ENCODE measurements at places on chromosomes 12 and 14.

DNA sequence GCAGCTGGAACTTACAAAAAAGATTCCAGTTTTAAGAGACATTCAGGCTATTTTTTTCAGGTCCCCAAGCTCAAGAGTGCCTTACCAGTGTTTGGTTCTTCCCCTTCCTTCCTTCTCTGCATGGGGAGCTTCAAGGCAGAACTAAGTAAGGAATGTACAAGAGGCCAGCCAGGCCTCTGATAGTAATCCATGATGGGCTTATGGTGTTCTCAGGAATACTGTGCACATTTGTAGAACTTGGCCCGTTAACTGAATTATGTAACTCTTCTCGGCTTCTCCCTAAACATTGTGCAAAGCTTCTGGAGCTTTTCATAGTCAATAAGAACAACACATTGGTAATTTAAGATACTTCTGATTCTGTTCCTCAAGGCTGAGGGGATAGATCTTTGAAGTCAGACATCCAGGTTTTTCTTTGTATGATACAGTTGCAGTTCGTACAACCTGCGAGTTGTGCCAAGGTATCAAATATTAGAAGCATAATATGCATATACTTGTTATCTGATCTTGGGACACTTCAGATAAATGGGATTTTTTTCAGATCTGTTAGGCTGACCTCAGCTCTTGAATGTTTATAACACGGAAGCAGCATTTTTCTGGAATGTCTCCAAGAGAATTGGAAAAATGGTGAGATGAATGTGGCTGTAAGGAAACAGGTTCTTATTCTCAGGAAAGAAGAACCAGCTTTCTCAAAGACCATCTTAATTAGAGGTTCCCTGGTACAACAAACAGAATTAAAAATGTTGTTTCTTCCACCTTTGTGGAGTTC, 148.6 kb downstream of the ANO4 start:
- no peak for DNase-seq

GRCh38 chr12:65592416-65592815, 231.9 kb upstream of the HMGA2 start:
- DNase-seq = no peak

DNA sequence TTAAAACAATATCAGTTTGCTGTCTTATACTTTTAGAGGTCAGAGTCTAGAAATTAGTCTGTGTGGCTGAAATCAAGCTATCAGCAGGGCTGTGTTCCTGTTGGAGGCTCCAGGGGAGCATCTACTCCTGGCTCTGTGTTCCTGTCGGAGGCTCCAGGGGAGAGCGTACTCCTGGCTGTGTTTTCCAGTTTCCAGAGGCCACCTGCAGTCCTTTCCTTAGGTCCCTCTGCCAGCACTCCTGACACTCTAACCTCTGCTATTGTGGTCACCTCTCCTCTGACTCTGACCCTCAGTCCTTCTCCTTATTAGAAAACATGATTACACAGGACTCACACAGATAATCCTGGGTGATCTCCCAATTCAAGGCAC, 1140.7 kb upstream of the TMEM132C start:
- no peak for DNase-seq

- no peak for DNase-seq
Measured at GRCh38 chr14:23240661-23241060, 2.9 kb downstream of the RNF212B start.

- no peak for DNase-seq
Measured at GRCh38 chr14:102736956-102737355, 40.3 kb upstream of the TRAF3 start.

GRCh38 chr12:66352197-66352596, 49.9 kb downstream of the HELB start:
- no peak for DNase-seq

DNA sequence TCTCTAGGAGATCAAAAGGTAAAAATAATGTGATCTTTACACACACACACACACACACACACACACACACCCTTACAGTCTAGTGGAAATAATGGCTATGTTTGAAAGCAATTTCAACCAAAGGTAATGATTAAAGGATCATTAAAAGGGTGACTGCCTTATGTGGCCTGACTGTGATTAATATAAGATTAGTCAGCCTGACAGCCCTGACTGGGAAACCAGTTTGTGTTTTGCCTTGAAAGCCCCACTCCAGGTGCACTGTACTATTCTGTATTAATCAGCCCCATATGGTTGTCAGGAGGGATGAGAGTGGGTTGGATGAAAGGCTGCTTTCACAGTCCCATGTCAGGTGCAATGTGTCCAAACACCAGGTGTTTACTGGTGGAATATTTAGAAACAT, 10.5 kb downstream of the RASSF9 start:
- DNase-seq = no peak

GRCh38 chr12:122368361-122369073, 54.0 kb downstream of the CLIP1 start:
- DNase-seq = no peak

Measured in effector CD8-positive, alpha-beta T cell (primary cell).